ENCODE measurements at places on chromosomes 3 and 15.
A peak's percentile ranks its signal among the peaks of the same experiment; 100 is the strongest.

DNA sequence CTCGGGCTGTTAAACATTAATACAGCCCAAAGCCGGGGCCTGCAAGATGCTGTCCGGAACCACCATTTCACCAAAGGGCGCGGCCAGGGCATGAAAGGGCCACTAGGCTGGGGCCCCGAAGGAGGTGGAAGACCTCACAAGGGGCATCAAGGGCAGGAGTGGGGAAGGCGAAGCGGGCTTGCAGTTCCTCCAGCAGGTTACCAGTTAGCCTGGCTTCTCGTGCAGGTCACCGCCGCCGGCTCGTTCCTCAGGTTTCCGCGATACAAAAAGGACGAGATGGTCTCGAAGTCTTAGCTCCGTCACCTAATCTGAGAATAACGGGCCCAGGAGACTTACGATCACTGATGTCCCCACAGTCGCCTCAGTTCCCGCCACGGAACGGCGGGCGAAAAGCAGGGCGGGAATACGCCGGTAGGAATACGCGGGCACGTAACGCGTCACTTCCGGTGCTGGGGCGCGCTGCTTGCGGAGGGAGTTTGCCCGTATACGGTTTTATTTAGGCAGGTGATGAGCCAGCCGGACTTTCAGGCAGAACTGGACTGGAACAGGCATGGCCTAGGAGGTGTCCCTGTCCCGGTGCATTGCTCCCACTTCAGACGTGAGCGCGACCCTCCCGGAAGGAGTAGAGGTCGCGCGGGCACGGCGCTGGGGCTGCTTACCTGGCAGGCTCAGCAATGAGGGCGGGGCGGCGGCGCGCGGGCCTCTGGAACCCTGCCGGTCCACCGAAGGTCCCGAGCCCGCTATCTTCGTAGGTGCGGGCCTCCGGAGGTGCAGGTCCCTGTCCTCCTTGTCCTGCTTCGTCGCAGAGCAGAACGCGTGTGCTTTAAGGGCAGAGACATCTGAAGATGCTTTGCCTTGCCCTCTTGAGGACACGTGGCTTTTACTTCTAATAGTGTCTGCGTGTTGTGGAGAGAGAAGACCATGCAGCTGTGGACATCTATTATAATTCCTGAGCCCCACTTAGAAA lies at the start of gene RFC4:
RFC4 (minus strand) TSS at position 394 of the 967 bp plus-strand sequence. CDS start 1,769 bp downstream, outside the sequence.
- peak; percentile 93 for DNase-seq

GRCh38 chr3:38614091-38614490 lies 35.4 kb downstream of the SCN5A start:
- DNase-seq, result no peak

DNA sequence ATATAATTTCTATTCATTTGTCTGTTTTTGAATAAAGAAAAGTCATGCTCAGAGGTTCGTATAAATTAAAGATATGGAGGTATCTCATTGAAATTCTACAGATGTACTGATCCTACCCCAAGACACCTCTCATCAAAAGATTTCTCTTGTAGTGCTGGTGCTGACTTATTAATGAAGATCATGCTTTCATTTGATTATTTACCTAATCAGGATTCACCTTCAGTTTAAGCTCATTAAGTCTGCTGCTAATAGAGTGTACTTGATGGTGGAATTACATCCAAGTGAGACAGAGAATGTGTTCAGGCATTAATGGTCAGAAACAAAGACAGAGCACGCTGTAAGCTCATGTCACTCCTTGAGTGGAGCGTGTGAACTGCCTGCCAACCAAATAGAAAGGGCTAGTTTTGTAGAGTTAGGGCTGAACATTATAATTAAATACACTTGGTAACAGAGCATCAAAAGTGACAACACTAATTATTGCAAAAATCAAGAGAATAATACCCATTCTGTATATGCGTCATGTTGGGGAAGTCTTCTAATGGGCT lies 45.5 kb downstream of the KBTBD12 start:
- DNase-seq, result no peak

DNA sequence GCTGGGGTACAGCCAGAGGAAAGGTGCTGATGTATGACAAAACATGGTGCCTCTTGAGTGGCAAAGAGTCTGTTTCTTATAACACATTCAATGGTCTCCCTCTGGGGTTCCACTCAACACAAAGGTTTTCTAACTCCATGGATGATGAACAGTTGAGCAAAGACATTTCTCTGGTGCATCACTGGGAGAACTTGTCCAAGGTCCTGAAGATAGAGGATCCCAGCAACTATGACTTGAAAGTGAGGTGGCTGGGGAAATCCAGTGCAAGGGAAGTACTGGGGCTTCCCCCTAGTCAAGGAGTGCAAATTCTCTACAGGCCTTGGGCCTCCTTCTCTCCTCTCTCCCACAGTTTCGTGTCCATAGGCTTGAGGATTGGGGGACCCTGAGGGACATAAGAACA lies 431.1 kb downstream of the WDR72 start:
- DNase-seq, result no peak

DNA sequence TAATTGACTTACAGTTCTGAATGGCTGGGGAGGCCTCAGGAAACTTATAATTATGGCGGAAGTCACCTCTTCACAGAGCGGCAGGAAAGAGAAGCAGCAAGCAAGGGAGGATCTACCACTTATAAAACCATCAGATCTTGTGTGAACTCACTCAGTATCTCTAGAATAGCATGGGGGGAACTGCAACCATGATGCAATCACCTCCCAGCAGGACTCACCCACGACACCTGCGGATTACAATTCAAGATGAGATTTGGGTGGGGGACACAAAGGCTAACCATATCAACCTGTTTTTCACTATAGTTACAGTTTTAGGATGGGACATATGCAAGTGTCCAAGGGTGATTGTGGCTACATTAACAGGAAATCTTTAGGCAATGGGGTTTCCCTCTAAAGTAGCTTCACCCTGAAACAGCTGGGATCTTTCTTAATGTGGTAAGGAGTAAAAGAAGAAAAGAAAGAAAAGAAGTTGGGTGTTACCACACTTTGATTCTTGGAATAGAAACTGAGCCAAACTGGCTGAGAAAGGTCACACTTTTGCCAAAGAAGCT lies 453.8 kb downstream of the OTOL1 start:
- no peak for DNase-seq

DNA sequence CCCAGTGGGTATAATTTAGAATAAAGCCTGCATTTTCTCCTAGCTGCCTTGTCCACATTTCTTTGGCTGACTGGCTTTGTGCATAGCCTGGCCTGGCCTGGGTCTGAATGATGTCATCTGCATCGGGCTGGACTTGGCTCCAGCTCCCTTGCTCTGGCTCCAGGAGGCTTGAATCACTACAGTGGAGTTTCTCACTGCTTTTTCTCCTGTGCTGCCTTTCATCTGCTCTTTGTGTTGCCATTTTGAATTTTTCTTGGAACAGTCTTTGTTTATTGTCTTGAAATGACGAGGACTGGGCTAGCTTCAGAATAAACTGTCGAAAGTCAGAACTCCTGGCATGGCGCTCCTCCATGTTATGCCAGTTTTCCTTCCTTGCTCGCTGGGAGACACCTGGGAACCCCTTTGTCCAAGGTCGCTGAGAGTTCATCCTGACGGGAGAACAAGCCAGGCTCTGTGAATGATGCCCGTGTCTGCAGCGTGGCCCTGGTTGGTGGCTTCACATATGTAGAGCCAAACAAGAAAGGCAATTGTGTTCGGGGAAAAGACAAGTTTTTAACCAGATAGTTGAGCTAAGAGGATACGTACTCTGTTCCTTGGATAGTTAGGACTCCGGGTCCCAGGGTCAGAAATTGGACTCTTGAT lies 258.9 kb downstream of the PDZRN3 start:
- no peak for DNase-seq
